Activated T-helper 9 cell treated with anti-CD3 and anti-CD28 coated beads, Interleukin-2, amount 50 U/mL, for 16 hours (primary cell): ENCODE measurements at places on chromosomes 7 and 10.

DNA sequence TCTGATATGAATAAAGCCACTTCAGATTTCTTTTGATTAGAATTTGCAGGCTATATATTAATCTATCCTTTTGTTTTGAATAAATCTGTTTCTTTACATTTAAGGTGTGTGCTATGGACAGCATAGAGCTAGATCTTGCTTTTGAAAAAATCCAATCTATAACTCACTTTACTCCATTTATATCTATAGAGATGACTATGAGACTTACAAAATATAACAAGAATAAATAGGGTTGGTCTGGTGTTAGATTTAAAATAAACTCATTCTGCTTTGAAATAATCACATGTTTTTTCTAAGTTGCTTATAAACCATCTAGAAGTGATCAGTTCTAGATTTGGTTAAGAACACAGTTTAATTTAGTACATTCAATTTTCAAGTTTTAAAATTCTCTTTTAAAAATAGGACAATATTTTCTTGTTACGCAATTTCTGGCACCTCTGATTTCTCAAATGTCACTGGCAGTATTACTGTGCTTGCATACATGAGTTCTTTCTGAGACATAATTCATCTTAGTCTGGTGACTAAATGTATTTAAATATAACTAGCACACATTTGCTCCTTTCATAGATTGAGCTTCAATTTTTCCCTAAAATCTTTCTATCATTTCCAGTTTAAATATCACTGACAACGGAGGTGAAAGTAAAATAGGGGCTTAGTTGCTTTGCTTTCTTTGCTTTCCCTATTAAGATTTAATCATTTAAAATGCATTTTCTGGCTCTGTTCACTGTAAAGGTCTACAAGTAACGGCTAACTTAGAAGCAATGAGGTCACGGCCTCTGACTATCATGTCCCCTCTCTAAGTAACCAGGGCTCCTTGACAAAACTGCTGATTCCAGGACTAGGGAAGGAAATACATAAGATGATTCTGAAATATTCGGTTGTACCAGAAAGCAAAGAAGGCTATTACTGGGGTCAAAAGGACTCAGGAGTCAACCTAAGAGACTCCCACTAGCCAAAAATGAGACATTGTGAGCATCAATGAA lies 89.3 kb downstream of the ICA1 start:
- no peak for DNase-seq

DNA sequence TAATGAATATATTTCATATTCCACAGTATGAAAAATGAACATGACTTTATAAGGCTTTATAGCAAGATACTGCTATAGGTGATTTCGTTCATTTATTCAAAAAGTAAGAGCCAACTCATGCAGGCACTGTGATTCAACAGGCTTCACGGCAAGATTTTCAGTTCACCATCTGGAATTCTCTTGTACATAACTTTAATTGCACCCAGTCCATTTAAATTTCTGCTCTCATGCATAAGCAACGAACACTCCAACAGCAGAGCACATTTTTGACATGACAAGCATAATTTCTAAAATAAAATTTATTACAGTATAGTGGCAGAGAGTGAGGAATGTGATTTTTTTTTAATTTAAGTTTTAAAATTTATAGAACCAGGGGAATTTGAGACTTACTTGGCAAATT lies 436.1 kb downstream of the PHTF2 start:
- DNase-seq = no peak

- no peak for DNase-seq
Observed at GRCh38 chr10:37734971-37735370, 122.4 kb downstream of the ZNF248 start.

DNA sequence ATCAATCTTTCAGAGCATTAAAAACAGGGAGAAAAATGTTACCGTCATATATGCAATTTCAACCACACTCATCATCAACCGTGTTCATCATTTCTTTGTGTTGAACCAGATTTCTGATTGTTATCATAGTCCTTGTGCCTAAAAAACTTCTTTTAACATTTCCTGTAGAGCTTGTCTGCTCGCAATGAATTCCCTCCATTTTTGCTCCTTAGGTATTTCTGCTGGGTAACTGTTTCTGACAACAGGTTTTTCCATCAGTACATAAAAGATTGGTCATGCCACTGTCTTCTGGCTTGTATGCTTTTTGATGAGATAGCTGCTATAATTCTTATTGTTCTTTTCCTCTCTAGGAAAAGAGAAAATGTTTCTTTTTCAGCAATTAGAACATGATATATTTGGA lies 8.6 kb upstream of the RBM33 start:
- no peak for DNase-seq
